T-helper 17 cell (primary cell): ENCODE measurements at places on chromosomes 12 and 14.
A peak's percentile ranks its signal among the peaks of the same experiment; 100 is the strongest.

DNA sequence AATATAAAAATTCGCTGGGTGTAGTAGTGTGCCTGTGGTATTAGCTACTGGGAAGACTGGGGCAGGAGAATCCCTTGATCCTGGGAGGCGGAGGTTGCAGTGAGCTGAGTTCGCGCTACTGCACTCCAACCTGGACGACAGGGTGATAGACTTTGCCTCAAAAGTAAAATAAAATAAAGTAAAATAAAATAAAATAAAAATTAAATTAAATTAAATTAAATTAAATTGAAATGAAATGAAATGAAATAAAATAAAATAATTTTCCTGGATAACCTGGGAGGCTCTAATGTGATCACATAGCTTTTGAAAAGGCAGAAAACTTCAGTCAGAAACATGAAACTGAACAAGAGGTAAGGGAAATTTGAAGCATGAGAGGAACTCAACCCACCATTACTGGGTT, 818.4 kb upstream of the ATXN7L3B start:
- no peak for DNase-seq

GRCh38 chr14:52906141-52906601, 44.7 kb downstream of the FERMT2 start:
- DNase-seq, result no peak

DNA sequence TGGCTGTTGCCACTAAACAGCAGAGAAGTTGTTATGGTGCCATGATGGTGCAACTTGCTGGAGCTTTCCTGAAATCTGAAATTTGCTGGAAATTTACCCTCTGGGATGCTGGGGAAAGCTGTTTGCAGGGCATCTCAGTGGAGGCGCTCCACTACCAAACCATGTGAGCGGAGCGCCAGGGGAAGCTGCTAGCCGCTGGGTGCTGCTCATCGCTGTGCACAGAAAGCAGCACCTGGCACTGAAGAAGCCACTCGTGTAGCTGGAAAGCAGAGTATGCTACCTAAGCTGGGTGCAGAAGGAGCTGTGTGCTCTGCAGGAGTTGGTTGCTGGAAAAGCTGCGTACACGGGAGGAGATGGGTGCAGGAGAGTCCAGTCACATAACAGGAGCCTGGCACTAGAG, 53.0 kb downstream of the MSRB3 start:
- DNase-seq, result no peak

DNA sequence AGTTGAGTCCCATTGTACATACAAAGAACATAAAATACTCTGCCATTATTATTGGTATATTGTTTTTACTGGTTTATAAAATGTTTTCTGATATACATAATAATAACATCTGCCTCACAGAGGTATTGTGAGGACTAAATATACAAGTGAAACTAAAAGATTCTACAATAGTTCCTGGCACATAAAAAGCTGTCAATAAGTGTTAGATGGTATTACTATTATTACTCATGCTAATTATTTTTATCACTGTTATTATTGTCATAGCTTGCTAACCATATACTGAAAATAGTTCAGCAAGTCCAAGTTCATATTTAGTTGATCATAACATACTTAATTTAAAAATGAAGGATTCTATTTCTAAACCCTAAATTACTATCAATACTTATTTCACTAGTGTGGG, 34.4 kb downstream of the BTG1 start:
- no peak for DNase-seq

DNA sequence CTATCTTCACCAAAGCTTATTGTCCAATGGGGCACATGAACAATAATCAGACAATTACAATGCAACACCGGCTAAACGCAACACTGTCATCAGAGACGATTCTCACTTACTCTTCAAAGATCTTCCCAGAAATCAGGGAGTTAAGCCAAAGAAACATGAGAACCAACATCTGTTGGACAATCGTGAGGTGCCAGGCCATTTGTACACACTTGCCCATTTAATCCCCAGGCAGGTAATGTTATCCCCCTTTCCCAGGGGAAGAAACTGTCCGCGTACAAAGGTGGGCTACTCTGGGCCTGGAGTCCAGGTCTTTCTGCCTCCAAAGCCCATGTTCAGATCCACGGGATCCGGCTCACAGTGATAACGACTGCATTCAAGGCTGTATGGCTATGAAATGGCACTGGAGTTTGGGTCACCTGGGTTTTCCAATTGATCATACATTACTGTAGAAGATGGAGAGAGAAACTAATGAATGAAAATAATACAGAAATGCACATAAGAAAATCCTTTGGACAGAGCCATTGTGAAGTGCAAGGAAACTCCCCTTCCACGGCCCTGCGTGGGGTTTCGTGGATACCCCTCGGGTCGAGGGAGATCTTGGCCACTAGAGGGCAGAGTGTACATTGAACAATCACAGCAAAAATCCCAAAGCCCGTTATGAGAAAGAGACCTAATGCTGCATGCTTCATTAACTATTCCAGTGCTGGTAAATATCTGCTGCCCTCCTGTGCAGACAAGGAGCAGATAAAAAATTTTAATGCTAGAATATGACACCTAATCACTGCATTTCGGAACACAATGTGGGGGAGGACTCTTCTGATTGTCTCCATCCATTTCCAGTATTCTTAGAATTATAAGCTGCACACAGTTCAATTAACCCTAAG, 111.4 kb downstream of the EGLN3 start:
- DNase-seq, result peak; percentile 48

DNA sequence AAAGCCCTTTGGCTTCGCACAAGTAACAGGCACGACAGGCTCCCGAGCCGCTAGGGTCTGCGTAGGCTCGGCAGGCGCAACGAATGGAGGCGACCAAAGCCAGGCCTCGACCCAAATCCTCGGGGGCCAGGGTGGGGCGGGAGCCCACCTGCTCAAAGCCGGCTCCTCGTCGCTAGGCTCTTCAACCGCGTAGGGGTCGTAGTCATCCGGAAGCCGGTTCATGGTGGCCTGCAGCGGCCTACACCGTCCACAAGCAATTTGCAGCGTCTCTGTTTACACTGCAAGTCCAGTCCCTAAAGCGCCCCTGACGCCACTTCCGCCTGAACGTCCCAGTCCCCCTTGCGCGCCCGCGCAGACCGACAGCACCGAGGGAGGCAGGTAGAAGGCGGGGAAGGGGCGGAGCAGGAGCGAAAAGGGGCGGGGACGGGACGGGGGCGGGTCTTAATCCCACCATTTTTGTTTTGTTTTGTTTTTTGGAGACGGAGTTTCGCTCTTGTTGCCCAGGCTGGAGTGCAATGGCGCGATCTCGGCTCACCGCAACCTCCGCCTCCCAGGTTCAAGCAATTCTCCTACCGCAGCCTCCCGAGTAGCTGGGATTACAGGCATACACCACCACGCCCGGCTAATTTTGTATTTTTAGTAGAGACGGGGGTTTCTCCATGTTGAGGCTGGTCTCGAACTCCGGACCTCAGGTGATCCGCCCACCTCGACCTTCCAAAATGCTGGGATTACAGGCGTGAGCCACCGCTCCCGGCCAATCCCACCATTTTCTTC, at the start of gene EAPP:
EAPP (minus strand) TSS at position 295 of the 774 bp plus-strand sequence; CDS start at position 222, 73 bp downstream.
- DNase-seq, result peak; percentile 89

DNA sequence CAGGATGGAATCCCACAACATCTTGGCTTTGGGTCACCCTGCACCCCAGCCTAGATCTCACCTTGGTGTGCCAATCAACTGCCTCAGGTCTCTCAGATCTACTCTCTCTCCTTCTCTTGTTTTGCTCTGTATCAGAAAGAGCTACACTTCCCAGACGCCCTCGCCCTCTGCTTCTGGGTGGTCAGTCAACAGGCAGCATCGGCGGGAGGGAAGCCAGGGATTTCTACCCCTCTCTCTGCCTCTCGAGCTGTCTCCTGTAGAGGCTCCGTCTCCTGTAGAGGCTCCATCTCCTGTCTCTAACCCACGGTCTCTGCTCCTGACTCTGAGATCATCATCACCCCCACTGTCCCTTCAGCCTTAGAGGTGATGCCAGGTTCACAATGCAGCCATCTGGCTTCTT, 151.6 kb downstream of the PIWIL1 start:
- DNase-seq, result no peak

- DNase-seq, result no peak
Measured at GRCh38 chr12:26277506-26278246, 82.3 kb downstream of the SSPN start.

DNA sequence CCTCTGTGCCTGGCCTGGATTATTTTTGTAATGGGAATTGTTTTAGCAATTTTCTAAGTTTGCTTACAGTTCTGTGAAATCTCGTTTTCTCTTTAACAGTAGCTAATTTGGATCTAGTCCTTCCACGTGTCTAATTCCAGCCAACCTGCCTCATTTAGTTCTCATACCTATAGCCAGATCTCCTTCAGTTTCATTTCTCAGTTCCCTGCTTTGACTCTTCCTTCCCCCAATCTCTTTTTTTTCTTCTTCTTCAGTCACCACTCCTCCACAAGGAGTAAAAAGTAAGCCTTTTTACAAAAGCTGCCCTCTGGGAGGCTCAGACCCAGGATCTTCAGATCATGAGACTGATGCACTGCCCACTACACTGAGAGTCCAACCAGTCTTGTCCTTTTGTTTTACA, 1.4 kb downstream of the THTPA start:
- DNase-seq, result no peak

DNA sequence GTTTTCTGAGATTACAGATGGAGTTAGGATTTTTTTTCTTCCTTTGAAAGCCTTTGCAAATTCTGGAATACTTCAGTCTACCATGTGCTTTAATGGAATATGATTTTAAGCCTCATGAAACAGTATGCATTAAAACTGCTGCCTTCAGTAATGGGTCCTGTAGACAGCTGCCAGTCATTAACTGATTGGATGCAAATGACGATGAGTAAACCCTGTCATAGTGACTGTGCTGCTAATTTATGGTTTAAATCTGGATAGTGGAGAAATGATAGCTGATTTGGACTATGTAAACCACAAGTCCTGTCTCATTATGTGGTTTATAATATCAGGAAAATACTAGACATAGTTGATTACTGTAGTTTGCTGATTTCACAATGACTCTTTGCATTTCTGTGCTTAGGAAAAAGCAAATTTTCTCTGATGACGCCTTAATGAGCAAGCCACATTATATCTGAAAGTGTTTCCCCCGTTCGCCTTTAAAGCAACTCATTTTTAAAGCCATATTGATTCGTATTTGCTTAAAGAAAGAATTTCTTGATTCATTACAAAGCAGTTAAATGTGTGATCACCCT, 217.6 kb downstream of the TMTC2 start:
- no peak for DNase-seq

- no peak for DNase-seq
Measured at GRCh38 chr12:93962336-93962735, 186.0 kb upstream of the PLXNC1 start.

DNA sequence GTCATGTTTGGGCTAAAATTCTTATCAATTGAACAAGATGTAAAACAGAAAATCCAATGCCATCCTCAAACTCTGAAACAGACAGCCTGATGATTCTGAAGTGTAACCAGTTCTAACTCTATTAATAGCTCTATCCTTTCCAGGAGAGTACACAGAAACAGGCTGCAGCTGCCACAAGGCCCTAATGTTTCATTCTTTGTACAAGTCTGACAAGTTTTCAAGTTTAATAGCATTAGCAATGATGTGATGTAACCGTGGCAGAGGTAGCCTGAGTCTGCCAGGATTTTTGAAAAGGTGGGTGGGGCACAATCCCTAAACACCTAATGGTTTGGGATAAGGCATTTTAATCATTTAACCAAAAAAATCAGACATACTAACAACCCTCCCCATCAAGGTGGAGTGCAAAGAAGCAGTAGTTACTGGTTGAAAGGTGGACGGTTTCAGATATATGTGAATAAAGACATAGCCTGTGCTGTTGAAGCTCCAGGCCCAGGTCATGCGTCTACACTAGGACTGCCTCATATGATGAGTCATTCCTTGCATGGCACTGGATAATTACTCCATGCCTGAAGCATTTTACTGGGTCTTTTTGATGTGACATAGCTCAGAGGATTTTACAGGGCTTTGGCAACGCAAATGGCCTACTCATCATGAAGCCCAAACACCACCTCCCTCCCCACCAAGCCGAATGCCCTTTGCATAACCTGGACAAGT, 145.1 kb upstream of the GRIP1 start:
- no peak for DNase-seq

DNA sequence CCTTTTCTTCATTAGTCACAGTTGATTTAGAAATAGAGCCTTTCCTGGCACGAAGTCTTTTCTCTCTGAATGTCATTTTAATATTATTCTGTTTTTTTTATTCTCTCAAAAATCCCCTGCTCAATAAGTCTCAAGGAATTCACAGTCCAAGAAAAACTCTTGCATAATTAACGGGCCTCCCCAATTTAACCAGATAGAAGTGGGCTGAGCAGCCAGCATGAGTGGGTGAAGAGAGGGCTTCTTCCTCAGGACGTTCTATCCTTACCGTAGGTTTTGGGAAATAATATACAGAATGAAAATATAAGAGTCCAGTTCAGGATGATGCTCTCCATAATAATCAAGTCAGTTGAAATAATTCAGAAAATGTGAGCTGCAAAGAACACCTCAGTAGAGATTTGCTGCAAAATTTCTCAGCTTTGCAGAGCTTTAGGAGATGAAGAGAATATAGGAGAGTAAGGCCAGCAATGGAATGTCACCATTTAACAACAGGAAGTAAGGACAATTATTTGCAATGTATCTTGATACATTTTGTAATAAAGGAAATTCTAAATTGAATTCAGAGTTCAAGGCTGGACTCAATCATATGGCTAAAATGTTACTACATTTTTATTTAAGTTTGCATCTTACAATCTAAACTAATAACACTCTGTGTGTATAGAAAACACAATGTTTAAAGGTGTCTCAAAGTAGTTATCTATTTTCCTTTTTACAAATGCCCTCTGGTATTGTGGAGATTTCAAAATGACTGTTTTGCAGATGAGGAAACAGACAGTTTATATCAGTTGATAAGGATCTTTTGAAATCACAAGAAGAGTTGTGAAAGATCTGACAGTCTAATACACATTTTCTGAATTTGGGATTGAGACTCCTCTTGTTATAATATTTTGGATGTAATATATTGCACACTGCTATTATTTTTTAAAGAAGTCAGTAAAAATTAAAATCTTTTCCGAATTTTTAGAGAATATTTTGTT, 1724.1 kb upstream of the SEL1L start:
- DNase-seq, result no peak

DNA sequence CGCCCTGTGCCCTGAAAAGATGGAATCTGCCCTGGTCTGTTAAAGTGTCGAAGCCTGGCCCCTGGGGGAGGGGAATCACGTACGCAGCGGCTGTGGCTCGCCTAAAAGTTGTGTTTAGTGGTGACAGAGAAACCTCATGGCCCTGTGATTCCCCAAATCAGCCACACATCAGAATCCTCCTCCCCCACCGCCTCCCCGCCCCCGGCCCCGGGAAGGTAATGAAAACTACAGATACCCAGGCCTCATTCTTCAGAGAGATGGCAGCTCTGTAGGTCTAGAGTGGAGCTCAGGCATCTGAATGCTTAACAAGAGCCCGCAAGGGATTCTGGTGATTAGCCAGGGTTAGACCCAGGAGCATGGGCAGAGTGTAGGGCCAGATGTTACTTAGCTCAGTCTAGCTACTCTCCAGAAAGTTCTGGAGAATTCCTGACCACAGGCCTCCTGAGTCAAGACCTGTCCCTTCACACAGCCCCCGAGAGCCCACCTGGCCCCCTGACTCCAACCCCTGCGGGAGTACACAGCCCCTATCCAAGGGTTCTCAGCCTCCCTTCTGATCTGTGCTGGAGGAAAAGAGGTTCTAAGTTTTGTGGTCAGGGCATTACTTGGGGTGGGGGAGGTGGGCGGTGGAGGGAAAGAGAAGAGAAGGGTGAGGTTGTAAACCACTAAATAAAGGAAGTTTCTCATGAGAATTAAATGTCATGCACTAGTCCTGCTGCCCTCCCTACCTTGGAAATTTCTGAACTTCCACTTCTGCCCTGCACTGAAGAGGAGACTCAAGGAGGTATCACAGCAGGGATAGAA, 114.8 kb downstream of the PLXNC1 start:
- DNase-seq, result peak; percentile 43

- no peak for DNase-seq
Measured at GRCh38 chr14:104583424-104584306, 4.1 kb downstream of the C14orf180 start.

- DNase-seq, result no peak
Measured at GRCh38 chr12:120861074-120861795, 42.9 kb downstream of the SPPL3 start.
